Stimulated activated CD4-positive, alpha-beta T cell treated with anti-CD3 and anti-CD28 coated beads, TNF-alpha, amount 100 ng/mL, for 4 hours (primary cell): ENCODE measurements at places on chromosomes 16 and 17.

DNA sequence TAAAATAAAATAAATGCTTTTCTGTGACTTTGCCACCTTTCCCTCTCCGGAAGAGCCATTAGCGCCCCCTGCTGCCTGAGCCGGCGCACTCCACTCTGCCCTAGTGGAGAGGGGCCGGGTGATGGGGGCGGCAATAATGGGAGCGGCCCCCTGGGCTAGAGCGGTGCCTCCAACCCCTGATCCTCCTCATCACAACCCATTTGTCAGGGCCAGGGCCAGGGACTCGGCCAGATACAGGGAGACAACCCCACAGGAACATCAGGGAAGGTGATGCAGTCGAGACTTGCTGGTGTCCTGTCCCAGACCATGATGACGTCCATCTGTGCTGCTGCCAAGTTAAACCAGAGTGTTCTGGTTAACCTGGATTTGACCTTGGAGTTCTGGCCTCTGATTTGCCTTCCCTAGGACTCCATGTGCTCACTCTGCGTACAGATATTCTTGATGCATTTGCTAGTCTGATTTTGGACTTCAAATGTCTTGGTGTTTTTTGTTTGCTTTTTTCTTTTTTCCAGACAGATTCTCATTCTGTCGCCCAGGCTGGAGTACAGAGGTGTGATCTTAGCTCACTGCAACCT is 46.1 kb upstream of the BPTF start:
- no peak for DNase-seq

- DNase-seq = no peak
These were observed at the start of gene GRB7 for GRCh38 chr17:39737760-39738567. GRB7 (plus strand) TSS chr17:39737938; CDS start chr17:39742302, 4,364 bp downstream.

GRCh38 chr17:27299384-27300049 is 5.6 kb downstream of the WSB1 start:
- DNase-seq = no peak

- DNase-seq = no peak
These were observed 43.3 kb downstream of the TIMM22 start for GRCh38 chr17:1040216-1040600.

- DNase-seq = no peak
These were observed 190.3 kb downstream of the RBFOX3 start for GRCh38 chr17:79420318-79421243.

- no peak for DNase-seq
These were observed at the start of gene KRT20 for GRCh38 chr17:40884708-40885512. KRT20 (minus strand) TSS chr17:40885242; CDS start chr17:40885185, 57 bp downstream.

GRCh38 chr17:52156576-52157570 is 1.6 kb downstream of the CA10 start:
- no peak for DNase-seq

GRCh38 chr16:57349212-57350031 is 9.2 kb upstream of the CCL22 start:
- no peak for DNase-seq

- no peak for DNase-seq
These were observed 92.7 kb upstream of the XYLT1 start for GRCh38 chr16:17563323-17564091.

DNA sequence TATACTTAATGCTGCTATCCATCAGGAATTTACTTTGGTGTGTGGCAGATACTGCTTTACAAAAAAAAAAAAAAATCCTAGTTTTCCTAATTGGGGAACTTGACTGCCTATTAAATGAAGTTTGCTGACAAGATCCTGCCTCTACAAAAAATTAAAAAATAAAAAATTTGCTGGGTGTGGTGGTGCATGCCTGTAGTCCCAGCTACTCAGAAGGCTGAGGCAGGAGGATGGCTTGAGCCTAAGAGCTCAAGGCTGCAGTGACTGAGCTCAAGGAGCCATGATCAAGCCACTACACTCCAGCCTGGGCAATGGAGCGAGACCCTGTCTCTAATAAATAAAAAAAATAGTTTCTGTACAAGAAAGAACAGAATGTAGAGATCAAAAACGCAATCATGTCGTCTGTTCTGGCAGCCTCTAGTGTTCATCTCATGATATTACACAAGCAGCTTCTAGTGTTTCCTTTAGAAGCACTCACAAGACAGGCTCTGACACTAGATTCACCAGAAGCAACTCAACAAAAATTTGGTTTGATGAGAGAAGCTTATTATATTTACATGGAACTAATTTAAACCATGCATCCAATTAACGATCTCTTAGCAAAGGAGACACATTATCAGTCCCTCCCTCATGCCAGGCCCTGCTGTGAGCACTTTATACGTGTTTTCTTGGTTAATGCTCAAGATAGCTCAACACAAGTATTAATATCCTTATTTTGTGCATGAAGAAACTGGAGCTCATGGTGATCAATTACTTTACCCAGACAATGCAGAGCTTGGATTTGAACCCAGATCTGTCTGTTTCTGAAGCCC is 6.8 kb upstream of the KRTAP17-1 start:
- no peak for DNase-seq

GRCh38 chr16:85503679-85504231 is 109.4 kb upstream of the GSE1 start:
- no peak for DNase-seq

- no peak for DNase-seq
These were observed 1.5 kb upstream of the SLC38A8 start for GRCh38 chr16:84044118-84044488.
